Posterior vena cava (tissue), 2 donors: ENCODE measurements at places on chromosomes 4 and X. TPM values are rescaled to one million over a fixed set of nuclear protein-coding genes. Genes with fewer than 3 reads are reported as not detected.

- DNase-seq, result no peak
Observed at GRCh38 chrX:37509349-37509748, 62.1 kb upstream of the LANCL3 start.

Gene LUZP4
- not detected for total RNA-seq

DNA sequence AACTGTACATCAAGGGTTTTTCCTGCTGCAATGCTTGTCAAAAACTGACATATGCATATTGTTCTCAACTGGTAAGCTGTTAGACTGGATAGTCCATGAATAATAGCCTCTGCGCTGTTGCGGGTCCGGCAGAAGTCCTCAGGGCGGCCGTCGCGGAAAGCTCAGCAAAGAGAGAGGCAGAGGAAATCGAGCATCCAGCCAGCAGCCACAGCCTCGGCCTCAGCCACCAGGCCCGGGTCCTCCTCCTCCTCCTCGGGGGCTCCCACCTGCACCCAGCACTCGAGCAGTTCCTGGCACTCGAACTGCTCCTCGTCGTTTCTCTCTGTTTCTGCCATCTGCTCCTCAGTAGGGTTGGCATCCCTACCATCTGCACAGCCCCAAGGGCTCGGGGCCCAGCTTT lies 53.7 kb downstream of the UPRT start:
- DNase-seq, result no peak

DNA sequence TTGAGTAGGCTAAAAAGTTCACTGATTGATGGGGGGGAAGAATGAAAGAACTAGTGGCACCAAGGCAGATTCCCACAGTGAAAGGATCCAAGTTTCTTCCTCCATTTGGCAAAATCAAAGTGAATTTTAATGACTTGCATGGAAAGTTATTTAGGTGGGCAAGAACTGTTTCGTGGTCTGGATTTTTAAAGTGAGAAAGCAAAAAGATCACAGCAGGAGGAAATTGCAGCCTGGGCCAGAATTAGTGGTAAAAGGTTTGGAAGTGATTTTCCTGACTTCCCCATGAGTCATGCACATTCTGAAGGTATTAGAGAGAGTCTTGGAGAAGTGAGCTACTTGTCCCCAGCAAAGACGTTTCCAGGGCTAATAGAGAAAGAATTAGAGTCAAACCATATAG lies 207.8 kb downstream of the ANTXR2 start:
- no peak for DNase-seq

Gene STATH
- total RNA-seq, result not detected

Gene CT83
- not detected for total RNA-seq

GRCh38 chrX:11129534-11130105 lies 18.5 kb downstream of the HCCS start:
- no peak for DNase-seq

Gene NAP1L2
- 5.0 TPM for total RNA-seq

- no peak for DNase-seq
Observed at GRCh38 chr4:119585771-119586170, 42.8 kb downstream of the PDE5A start.

Gene PCSK1N
- total RNA-seq, result 2.4 TPM

GRCh38 chr4:39181905-39182638 lies at the start of gene WDR19:
TSS of gene WDR19 (plus strand) at chr4:39182529. CDS start at chr4:39182558, 29 bp downstream.
- peak; percentile 100 for DNase-seq

GRCh38 chrX:15170927-15171326 lies 99.0 kb downstream of the ASB9 start:
- DNase-seq, result no peak

GRCh38 chr4:73816814-73817213 lies 19.7 kb upstream of the CXCL6 start:
- DNase-seq, result no peak

GRCh38 chr4:41477181-41477905 lies 60.6 kb upstream of the LIMCH1 start:
- DNase-seq, result no peak

GRCh38 chrX:111869639-111870034 lies 6.3 kb upstream of the TRPC5OS start:
- no peak for DNase-seq

GRCh38 chr4:6967846-6968340 lies 58.3 kb downstream of the TBC1D14 start:
- no peak for DNase-seq

GRCh38 chr4:31194823-31195222 lies 474.7 kb downstream of the PCDH7 start:
- DNase-seq, result no peak

DNA sequence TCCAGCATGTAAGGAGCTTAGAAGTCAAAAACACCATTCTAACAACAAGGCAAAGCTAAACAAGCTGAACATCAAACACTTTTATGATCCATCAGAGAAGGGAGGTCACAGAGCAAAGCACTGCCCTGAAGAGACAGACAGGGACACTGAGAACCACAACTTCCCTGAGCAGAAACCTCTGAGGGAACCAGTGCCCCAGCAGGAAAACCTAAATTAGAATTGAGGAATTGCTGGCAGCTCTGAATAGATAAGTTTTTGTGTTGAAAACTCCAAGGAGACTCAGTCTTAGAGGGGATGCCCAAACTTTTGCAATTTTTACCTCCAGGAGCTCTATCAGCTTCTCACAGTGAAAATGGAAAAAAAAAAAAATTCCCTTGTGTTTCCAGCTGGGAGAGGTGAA lies 83.0 kb upstream of the MAPK10 start:
- no peak for DNase-seq

DNA sequence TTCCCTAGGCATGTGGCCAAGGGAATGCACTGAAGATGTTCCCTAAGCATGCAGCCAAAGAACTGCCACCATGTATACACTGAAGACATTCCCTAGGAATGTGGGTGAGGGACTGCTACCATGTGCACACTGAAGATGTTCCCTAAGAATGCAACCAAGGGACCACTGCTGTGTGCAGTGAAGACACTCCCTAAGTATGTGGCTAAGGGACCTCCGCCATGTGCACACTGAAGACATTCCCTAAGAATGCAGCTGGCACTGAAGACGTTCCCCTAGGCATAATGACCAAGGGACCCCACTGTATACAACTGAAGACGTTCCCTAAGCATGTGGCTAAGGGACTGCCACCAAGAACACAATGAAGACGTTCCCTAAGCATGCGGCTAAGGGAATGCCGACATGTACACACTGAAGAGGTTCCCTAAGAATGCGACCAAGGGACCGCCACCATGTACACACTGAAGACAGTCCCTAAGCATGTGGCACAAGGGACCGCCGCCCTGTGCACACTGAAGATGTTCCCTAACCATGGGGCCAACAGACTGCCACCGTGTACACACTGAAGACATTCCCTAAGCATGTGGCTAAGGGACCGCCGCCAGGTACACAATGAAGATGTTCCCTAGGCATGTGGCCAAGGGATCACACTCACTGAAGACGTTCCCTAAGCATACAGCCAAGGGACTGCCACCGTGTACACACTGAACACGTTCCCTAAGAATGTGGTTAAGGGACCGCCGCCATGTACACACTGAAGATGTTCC lies 25.6 kb downstream of the DHRSX start:
- peak; percentile 25 for DNase-seq

DNA sequence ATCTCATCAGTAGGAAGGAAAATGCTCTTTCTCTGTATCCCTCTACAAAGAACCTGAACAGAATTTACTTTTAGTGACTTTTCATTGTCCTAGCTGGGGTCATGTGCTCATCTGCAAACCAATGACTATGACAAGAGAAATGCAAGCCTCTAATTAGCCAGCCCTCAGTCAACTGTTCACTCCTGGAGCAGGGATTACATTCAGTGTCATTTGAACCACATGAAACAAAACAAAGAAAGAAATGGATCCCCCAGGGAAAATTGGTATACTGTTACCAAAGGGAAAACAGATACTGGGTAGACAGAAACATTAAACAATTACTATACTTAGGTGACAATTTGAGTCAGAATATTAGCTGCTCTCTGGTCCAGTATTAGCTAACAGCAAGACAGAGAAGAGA lies 173.6 kb downstream of the RCHY1 start:
- no peak for DNase-seq

- DNase-seq, result no peak
Observed at GRCh38 chr4:80787306-80787705, 243.2 kb upstream of the BMP3 start.

GRCh38 chr4:140243278-140243753 lies 89.3 kb upstream of the MAML3 start:
- DNase-seq, result no peak

Gene PQBP1
- 43.2 TPM for total RNA-seq

GRCh38 chr4:1759818-1760223 lies 33.3 kb upstream of the FGFR3 start:
- DNase-seq, result no peak

Gene CXorf49
- total RNA-seq, result not detected

DNA sequence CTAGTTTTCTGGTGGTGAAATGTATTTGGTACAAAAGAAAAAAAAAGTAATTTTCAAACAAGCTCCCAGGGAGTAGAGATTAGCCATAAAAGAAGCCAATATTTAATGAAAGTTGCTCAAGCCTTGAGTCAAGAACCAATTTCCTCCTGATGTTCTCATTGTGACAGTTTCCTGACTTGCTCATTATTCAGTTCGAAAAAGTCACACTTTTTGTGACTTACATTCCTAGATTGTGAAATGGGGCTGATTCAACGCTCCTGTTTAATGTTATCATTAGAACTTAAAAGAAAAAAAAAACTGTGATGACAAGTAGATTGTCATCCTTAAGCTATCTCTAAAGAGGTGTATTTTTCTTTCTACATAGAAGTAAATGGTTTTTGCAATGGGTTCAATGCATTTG lies 122.6 kb upstream of the BMPR1B start:
- DNase-seq, result no peak

DNA sequence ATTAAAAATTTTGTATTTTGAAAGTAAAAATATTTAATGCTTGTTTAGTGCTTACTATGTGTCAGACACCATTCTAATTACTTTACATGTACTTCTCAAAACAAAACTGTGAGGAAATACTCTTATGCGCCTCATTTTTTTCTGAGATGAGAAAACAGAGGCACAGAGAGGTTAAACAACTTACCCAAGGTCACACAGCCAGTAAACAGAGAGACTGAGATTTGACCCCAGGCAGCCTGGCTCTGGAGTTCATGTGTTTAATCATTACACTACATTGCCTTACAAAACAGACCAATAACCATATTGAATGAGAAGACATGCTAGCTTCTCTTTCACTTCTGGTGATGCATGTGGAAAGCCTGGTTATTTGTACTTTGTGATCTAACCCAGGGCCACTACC lies 86.3 kb downstream of the IGSF1 start:
- DNase-seq, result no peak

DNA sequence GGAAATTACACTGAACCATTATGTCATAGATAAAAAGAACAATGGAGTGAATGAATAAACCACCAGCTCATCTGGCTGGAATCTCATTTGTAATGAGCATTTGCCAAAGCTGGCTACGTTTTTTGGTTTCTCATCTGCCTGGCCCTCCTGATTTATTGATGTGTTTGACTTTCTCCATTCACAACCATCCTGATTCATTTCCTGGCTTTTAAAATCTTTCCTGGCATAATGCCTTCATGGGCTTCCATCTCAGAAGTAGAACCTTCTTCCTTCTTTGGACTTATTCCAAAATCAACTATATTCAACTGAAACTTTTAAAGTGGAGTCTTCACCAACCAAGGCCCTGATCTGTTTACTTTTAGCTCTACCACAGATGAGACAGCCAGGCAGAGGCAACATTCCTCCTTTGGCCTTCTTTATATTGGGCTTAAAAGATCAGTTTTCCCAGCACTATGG lies 36.0 kb upstream of the ARSJ start:
- no peak for DNase-seq

DNA sequence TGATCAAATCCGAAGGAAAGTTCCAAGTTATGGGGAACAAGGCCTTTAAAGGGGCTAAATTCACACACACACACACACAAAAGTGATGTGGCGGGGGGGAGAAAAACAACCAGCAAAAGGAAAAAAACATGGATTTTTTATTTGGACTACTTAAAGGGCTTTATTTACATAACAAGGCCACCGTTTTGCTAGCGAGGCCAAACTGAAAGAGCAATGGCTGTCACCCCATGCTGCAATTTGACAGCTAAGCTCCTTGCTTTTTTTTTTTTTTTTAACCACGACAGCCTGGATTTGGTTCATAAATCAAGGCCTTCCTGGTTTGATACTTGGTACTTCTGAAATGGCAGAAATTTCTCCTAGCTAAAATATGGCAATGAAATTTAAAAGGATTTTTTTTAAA lies 99.6 kb upstream of the PTCHD1 start:
- no peak for DNase-seq

Gene FAM114A1
- total RNA-seq, result 111 TPM

- no peak for DNase-seq
Observed at GRCh38 chr4:112889619-112890527, 159.6 kb upstream of the ANK2 start.

DNA sequence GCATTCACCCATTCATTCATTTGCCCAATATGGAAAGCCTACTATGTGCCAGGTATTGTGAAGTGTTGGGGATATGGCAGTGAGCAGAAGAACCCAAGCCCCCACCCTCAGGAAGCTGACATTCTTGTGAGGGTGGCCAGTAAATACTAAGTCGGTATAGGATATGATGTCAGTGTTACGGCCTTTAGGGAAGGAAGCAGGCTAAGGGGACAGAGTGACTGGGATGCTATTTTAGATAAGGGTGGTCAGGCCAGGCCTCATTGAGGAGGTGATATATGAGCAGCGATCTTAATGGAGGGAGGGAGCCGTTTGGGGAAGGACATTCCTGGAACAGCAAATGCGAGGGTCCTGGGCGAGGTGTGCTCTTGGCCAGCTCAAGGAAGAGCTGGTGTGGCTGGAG lies 2.0 kb downstream of the ATP6AP1 start:
- DNase-seq, result no peak

Gene IL21
- total RNA-seq, result not detected

- peak; percentile 73 for DNase-seq
Observed at GRCh38 chr4:1604706-1605205, 79.4 kb downstream of the FAM53A start.

DNA sequence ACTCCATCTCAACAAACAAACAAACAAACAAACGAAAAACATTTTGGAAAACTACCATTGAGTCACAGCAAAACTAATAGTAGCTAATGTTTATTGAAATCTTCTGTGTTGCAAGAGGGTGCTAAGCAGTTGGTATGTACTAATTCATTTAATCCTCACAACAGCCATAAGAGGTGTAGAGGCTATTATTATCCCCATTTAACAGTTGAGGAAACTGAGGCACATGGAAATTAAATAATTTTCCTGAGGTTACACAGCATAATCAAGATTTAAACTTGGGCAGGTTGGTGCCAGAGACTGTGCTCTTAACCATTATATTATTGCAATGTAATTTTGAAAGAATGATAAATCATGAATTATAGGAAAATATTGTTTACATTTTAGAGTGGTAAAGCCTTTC lies 17.5 kb upstream of the RHOH start:
- no peak for DNase-seq

- no peak for DNase-seq
Observed at GRCh38 chrX:134171661-134172587, 65.1 kb upstream of the CCDC160 start.
